ENCODE measurements at places on chromosomes 4 and X.

DNA sequence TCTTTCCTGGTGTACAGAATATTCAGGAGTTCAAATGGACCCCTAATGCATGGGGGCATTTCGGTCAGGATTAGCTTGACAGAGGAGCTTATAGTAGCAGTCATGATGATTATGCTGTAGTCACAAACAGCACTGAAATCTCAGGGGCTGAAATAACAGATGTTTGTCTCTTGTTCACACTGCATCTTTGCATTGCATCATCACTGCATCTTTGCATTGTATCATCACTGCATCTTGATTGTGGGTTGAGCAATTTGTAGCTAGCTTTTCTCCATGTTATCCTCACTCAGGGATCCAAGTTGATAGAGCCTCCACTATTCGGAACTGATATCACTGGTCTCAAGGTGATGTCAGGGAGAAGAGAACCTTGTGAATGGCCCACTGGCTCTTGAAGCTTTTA, 160.9 kb downstream of the GATB start:
- DNase-seq = no peak

DNA sequence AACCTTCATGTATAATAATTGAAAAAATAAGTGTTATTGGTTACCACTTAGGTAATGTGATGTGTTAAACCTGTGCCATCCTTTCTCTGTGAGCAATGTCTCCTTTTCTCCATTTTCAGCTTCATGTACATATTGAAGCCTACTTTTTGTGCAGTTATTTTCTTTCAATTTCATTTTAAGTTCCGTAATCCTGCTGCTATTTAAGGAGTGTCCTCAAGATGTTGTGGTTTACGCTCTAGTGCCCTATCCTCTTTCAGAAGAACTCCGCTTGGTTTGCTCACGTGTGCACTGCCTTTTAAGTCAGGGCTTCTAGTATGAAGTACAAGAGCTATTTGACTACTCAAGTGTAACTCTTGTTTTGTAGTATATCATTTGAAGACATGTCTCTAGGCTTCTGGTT, 2253.2 kb upstream of the TENM3 start:
- DNase-seq = no peak

DNA sequence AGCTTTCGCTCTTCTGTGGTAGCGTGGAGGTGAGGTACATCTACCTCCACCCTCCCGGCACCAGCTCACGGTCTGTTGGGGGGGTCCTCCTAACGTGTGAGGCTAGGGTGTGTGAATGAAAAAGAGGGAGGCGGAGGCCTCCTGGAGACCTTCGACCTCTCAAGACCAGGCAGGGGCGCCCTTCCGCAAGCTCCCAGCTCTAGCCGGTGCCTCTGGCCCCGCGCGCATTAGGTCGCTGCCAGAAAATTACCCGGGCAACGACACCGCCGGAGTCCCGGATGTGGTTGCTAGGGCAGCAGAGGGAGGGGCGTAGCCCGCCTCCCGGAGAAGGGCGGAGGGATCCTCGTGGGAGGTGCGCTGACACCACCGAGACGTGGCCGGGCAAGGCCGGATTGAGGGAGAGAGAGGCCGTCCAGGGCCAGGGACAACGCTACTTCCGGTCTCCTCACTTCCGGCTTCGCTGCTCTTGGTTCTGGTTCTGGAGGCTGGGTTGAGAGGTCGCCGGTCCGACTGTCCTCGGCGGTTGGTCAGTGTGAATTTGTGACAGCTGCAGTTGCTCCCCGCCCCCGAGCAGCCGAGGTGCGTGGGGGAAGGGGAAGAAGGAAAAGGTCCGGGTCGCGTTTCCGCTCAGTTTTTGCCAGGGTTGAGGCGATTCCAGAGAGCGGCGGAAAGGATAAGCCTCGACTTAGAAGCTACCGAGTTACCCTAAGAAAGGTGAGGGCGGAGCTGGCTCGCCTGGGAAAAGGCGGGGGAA, at the start of the genes ARFIP1 and TIGD4:
Gene ARFIP1, plus strand, starts transcription at position 442 of the 754 bp plus-strand sequence. CDS start 49,680 bp downstream, outside the sequence.
Gene TIGD4, minus strand, starts transcription at position 218 of the 754 bp plus-strand sequence. CDS start 8,726 bp downstream, outside the sequence.
- DNase-seq = peak; percentile 81

DNA sequence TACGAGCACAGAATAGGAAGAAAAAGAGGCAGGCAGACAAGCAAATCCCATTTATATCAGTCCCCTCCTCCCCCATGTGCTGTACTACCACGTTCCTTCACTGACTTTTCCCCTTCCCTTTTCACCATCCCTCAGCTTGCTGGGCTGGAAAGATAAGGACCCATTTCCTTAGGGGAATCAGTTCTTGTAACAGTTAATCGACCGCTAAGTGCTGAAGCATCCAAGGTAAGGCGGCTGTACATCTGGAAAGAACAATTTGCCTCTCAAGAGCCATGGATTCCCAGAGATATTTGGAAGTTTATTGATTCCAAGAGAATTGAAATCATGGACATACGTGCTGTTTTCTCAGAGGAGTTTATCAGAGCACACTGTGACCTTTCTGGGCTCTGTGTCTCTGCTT, 1688.0 kb downstream of the STIM2 start:
- no peak for DNase-seq

DNA sequence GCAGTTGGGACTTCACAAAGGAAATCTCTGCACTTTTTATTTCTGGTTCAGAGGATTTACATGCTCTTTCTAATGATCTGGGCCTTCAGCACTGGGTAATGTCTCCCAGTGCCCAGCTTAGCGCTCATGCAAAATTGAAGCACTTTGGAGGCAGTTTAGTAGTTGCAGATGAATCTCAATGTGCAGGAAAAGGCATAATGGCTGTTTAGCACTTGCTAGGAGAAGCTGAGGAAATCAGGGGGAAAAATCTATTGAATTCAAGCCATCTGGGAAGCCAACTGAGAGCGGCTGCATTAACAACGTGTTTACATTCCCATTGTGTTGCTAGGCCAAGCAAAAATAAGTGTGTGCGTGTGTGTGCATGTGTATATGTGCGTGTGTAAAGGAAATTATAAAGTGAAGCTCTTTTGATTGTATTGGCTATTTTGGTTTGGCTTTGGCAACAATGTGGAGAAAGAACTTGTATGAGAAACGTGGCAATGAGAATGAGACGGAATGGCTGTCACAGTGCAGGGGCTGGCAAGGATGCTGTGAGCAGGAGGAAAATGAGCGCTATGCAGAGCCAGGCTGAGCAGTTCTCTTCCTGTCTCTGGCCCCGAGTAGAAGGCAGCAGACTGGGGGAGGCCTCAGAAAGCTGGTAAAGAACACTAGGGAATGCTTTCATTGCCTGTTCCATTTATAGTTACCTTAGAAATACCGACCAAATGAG, 231.5 kb downstream of the UNC5C start:
- DNase-seq = no peak

- DNase-seq = no peak
These were observed 94.6 kb upstream of the RPS6KA3 start for GRCh38 chrX:20361081-20361889.

- no peak for DNase-seq
These were observed 177.9 kb downstream of the AFAP1 start for GRCh38 chr4:7761720-7762119.

- DNase-seq = no peak
These were observed 6.6 kb upstream of the AVPR2 start for GRCh38 chrX:153897899-153898298.

DNA sequence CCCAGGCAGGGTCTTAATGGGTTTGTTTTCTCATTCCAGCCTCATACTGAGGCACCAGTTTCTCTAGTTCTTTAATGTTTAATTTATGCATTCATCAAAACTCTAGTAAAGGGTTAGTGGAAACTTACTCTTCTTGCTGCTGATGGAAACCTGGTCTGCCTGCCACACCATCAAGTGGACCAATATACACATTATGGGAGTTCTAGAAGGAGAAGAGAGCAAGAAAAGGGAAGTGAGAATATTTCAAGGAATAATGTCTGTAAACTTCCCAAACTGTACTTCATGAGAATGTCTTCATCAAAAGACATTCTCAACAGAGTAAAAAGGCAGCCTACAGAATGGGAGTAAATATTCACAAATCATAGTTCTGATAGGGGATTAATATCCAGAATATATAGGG, 20.9 kb upstream of the DHX15 start:
- DNase-seq = no peak

DNA sequence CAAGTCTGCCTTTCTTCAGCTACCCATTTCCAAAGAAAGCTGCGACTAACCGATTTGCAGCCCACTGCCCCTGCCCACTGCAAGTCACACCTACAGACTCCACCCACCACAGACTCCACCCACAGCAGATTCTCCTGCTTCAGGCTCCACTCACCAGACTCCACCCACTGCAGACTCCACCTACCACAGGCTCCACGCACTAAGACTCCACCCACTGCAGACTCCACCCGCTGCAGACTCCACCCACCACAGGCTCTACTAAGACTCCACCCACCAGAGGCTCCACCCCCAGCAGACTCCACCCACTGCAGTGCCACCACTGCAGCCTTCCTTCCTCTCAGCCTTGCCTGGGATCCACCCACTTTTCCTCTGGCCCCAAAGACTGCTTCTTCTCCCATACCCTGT, 41.3 kb downstream of the ABLIM2 start:
- DNase-seq = no peak

DNA sequence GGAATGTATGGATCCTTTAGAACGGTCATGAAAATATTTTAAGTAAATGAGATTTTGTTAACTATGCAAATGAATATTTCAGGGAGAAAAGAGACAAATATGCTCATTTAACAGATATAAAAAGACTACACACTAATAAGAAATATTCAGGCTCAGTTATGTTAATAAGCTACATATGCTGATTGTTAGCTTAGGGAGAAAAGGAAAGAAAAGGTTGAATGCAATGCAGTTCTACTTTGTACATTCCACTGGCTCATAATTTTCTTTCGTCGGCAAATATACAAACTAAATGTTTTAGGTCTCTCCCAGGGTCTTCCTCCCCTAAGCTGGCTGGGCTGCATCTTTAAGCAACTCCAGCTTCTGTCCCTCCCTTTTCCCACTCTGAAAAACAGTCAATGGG, 2.7 kb upstream of the RTL3 start:
- DNase-seq = no peak

GRCh38 chr4:127416115-127416514, 216.6 kb upstream of the INTU start:
- DNase-seq = no peak
